ENCODE measurements at places on chromosomes 11 and 22.

GRCh38 chr11:69333149-69333710 lies 39.3 kb downstream of the MYEOV start:
- no peak for DNase-seq

GRCh38 chr11:44568658-44569473 lies 3.4 kb downstream of the CD82 start:
- peak; percentile 80 for DNase-seq

DNA sequence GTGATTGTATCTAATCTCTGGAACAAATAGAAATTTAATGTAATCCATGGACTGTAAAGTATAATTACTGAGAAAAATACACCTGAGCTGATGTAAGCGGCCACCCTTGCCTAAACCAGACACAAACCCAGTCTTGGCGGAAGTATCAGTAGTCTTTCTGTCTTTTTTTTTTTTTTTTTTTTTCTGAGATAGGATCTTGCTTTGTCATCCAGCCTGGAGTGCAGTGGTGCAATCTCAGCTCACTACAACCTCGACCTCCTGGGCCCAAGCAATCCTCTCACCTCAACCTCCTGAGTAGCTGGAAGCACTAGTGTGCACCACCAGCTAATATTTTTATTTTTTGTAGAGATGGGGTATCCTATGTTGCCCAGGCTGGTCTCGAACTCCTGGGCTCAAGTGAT lies 5.5 kb upstream of the CXCR5 start:
- no peak for DNase-seq

DNA sequence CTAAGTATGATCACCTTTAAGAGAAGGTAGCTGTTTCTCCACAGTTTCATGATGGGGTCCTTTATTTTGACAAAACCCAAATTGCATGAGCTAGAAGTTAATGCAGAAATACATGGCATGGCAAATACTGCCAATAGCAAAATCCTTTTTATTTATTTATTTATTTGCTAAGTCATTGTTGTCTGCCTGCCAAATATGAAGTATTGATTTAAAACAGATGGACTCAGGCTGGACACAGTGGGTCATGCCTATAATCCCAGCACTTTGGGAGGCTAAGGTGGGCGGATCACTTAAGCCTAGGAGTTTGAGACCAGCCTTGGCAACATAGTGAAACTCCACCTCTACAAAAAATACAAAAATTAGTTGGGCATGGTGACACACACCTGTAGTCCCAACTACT lies 52.4 kb downstream of the LARGE2 start:
- no peak for DNase-seq

GRCh38 chr11:79547256-79547655 lies 106.4 kb upstream of the TENM4 start:
- DNase-seq = no peak

- no peak for DNase-seq
Observed at GRCh38 chr11:87372065-87372464, 334.3 kb downstream of the TMEM135 start.

- no peak for DNase-seq
Observed at GRCh38 chr11:129640671-129641070, 175.0 kb upstream of the TMEM45B start.

GRCh38 chr11:109849946-109850345 lies 243.2 kb upstream of the ZC3H12C start:
- DNase-seq = no peak

DNA sequence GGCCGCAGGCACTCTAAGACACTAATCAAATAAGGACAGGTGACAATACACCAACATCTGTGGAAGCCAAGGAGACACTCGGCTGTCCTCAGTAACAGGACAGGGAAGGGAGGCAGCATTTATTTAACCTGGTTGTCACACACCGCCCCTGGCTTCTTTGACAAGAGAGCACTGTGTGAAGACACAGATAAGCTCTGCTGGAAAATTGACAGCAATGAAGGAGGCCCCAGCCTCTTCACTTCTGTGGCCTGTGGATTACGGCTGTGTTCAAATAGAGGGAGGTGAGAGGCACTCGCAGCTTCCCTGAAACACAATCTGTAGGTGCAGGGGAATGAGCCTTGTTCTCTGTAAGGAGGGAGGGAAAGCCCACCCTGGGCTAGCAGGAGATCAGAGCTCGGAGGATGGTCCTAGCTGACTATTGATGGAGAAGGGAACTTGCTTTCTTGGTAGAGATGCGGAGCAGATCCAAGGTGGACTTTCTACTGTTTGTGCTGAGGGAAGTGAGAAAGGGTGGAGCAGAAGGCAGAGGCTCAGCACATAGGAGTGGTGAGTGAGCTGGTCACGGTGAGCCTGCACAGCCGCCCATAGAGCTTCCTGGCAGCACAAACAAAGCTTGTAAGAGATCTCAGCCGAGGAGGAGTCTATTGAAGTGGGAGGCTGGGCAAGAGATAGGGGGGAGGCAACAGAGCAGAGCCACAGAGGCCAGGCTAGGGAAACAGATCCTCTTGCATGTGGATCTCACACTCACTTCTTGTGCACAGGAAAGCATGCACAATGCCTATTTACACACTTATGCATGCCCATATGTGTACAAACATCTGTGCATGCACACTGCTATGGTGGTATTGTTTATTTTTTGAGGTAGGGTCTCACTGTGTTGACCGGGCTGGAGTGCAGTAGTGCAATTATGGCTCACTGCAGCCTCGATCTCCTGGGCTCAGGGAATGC lies 114.6 kb upstream of the THY1 start:
- DNase-seq = no peak

- DNase-seq = no peak
Observed at GRCh38 chr22:46835693-46836092, 73.2 kb downstream of the TBC1D22A start.

DNA sequence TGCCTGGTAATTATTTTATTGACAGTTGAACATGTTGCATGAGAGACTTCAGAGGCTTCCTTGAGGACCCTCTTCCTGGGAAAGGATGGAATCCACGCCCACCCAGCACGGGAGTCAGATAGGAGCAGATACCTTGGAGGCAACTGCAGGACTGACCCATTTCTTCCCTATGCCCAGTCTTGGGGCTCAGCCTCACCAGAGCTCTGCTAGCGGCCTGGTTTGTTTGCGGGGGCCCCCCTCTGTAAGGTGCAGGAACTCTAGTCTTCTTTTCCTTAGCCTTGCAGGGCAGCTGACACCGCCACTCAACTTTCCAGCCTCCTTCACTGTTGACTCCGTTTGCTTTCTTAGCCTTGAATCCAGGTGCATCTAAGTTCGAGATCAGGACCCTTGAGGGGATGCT lies 1032.8 kb downstream of the BRD1 start:
- DNase-seq = no peak

DNA sequence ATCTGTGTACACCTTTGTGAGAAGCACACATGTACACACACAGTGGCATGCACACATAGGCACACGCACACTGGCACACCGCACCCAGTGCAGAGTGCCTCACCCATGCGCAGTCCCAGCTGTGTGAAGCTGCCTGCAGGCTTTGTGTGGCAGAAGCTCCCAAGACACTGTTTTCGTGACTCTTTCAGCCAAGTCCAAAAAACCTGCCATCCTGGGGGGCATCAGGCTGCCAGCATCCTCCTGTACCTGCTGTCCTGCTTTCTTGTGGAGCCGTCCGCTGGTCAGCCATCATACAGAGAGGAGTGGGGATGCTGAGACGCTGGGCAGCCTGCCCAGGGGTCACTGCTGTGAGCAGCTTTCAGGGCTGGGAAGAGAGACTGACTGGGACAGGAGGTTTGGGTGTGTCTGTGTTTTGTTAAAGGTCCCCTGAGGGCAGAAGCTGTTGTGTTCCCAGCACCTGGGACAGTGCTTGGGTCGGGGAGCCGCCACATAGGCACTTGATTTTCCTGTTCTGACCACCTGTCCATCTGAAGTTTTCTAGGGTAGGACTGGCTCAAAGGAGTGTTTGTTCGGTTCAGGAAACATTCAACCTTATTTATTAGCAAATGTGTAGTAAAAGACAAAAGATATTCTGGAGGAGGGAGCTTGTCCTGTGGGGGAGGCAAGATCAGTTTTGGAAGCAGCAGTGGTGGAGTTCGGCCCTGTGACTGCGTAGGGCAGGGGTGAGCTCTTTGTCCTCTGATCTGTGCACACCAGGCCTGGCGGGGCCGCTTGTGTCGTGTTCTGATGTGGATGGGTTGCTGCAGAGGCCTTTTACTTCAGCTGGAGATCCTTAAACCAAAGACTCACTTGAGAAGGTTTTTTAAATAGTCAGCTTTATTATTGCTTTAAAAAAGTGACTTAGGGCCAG lies 29.7 kb downstream of the AP2A2 start:
- no peak for DNase-seq

DNA sequence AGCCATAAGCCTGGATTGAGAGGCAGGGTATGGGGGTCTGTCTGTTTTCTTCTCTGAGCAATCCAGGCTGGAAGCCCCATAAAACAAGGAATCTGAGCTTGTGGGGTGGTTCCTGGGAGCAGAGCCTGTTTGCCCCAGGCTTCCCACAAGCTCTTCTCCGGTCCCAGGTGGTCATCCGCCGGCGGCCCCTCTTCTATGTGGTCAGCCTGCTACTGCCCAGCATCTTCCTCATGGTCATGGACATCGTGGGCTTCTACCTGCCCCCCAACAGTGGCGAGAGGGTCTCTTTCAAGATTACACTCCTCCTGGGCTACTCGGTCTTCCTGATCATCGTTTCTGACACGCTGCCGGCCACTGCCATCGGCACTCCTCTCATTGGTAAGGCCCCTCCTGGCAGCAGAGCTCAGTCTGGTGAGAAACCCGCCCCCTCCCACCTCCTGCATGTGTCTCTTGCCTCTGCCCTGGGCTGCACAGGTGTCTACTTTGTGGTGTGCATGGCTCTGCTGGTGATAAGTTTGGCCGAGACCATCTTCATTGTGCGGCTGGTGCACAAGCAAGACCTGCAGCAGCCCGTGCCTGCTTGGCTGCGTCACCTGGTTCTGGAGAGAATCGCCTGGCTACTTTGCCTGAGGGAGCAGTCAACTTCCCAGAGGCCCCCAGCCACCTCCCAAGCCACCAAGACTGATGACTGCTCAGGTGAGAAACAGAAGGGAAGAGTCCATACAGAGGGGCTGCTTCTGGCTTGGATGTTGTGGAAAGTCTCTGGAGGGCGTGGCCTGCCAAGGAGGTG lies 11.6 kb downstream of the HTR3A start:
- DNase-seq = no peak

- DNase-seq = no peak
Observed at GRCh38 chr11:135006800-135007199, 594.8 kb upstream of the B3GAT1 start.

- no peak for DNase-seq
Observed at GRCh38 chr22:48689206-48689605, 1138.5 kb downstream of the BRD1 start.

- no peak for DNase-seq
Observed at GRCh38 chr11:68575025-68575665, 109.2 kb upstream of the GAL start.

DNA sequence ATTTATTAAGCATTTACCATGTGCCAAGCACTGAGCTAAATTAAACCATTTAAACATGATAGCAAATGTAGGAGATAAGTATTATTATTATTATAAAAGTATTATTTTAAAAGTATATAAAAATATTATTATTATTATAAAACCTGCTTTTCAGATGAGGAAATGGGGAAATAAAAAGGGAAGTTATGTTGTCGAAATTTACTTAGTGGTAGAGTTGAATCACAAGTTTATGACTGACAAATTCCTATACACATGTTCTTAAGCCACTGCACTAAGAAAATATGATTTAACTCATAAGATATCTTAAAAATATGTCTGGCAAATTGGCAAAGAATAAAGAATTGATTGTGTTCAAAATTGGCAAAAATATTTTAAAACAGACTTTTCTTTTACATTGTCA lies 53.8 kb downstream of the CASP12 start:
- no peak for DNase-seq

DNA sequence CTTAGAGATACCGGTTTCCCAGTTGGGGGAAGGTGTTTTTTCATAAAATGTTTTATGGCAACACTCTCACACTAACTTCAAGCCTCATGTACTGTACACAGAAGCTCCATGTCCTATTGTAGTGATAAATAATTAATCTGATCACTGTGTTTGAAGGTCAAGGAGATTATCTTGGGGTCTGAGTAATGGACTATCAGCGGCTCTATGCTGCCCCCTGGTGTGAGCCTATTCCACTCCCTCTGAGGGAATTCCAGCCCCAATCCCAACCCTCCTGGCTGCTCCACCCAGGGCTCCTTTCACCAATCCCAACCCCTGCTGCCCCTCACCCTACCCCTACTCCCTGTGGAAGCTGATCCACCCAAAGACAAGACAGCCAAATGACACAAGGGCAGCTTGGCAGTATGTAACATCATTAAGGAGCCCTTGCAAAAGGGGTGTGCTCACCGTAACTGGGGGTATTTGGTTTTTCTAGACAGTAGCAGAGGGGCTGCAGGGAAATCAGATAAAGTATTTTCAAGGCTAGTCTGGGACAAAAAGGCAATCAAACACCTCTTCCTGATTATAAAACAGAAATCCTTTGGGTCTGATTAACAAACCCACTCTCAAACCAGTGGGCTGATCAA lies 22.3 kb downstream of the HPS4 start:
- DNase-seq = no peak

GRCh38 chr11:12266943-12267342 lies 110.4 kb upstream of the PARVA start:
- no peak for DNase-seq

- DNase-seq = no peak
Observed at GRCh38 chr22:36347094-36347493, 40.7 kb downstream of the MYH9 start.

- no peak for DNase-seq
Observed at GRCh38 chr22:27377501-27378295, 423.9 kb downstream of the MN1 start.

GRCh38 chr11:77590194-77590782 lies 535 bp downstream of the AQP11 start:
- no peak for DNase-seq

DNA sequence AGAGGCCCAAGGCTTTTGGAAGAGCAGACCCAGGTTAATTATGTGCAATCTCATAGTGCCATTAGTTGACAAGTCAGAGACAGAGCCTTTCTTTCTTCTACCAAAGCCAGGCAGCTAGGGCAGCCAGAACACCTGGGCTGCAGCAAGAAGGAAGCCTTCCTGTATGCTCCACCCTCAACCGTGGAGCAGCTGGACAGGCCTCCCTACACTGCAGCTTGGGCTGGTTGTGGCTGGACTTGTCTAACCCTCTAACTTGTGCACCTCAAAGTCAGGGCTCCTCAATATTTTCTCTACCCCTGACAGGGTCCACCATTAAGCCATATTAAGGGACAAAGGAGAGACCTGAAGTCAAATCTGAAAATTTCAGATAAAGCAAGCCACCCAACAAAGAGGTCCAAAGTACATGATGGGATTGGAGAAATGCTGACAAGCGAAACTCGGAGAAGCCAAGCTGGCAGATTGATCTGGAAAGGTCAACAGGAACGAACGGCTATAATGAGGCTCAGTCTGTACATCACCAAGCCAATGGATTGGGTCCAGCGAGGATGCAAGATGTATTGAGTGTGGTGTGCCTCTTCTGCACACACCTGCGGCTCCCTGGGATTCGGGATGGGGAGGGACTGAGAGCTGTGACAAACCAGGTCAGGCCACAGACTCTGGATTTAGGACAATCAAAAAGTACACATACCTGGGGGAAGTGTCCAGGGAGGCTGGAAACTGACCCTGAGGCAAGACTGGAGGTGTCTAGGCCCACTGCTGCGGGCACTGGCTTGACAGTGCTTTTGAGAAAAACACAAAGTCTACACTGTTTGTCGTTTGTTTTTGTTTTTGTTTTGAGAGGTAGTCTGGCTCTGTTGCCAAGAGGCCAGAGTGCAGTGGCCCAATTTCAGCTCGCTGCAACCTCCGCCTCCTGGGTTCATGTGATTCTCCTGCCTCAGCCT lies 11.7 kb upstream of the SLC43A3 start:
- no peak for DNase-seq
